ENCODE measurements at places on chromosomes 11 and 22. TPM values are rescaled to one million over a fixed set of nuclear protein-coding genes. Genes with fewer than 3 reads are reported as not detected.
A peak's percentile ranks its signal among the peaks of the same experiment; 100 is the strongest.

DNA sequence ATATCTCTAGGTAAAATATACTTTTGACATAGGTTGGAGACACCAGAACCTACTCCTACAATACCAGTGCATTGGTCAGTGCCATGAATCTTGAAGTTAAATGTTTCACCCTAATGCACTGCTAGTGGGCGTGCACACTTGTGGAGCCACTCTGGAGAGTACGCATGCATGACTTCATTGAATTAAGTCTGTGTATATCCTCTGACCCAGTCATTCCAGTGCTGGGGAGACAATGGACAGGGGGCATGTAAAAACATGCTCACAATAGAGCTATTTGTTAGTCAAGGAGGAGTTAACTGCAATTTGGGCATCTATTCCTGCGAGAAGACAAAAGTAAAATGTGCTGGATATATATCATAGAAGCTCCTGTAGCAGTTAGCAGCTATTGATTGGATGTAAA is 335.4 kb upstream of the NCAM1 start:
- no peak for DNase-seq

- DNase-seq = no peak
These were observed 14.9 kb downstream of the DAGLA start for GRCh38 chr11:61694946-61695706.

DNA sequence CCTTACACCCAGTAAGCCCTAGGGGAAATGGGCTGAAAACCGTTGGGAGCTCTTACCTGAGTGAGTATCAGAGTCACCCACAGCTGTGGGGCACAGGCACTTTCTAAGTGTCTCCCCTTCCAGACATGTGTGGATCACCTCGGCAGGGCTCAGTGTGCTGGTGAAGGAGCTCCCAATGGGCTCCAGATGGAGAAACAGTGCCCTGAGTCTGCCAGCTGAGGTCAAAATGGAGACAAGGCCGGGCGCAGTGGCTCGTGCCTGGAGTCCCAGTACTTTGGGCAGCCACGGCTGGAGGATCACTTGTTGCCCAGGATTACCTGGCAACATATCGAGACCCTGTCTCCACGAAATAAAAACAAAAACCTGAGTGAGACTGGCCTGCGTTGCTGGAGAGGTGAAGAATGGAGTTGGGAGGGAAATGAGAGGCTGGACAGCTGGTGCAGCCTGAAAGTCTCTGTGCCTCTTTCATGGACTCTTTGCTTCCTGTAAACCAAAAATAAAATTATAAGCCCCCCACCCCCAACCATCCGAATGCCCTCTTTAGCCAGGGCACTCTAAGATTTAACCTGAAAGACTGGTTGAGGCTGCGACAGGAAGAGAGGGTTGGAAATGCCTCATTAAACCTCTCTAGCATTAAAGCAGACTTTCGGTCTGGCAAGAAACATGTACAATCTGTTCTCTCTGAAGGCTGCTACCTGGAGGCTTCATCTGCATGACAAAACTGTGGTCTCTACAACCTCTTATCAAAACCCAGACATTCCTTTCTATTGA is 111.8 kb downstream of the SNX19 start:
- DNase-seq = no peak

- DNase-seq = no peak
These were observed 449 bp upstream of the TOM1 start for GRCh38 chr22:35299217-35299672.

GRCh38 chr11:14566331-14567063 is 46.3 kb upstream of the PSMA1 start:
- no peak for DNase-seq

- DNase-seq = peak; percentile 68
These were observed 30.0 kb downstream of the MAPK1 start for GRCh38 chr22:21837248-21837979.

DNA sequence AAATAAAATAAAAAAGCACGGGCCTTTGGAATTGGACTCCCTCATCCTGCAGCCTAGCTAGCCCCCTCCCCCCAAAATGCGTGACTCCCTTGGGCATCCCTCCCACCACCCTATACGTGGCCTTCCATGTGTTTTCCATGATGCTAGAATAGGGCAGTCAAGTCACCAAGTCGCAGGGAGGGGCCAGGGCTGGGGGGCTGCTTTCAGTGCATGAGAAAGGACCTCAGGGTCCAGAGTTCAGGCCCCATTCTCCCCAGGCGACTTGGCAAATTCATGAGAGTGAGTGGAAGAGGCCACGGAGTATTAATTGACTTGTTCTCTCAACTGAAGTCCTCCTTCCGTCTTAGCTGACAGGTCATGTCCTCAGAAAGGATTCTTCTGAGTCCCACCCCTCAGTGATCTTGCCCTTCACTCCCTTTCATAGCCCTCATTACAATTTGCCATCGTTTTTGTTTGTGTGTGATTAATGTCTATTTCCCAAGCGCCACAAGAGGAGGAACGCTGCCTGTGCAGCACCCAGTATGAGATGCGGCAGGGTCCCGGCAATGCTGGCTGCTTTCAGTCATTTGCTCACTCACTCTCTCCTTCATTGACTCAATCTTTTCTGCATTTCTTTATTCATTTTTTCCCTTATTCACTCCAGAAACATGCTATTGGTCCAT is 17.4 kb downstream of the LRRC32 start:
- no peak for DNase-seq

- DNase-seq = no peak
These were observed 47.7 kb downstream of the PDE2A start for GRCh38 chr11:72626414-72626936.

GRCh38 chr11:93537767-93538261 is 5.4 kb downstream of the SMCO4 start:
- DNase-seq = no peak

- DNase-seq = no peak
These were observed 15.2 kb downstream of the E2F8 start for GRCh38 chr11:19225581-19225980.

GRCh38 chr22:38238519-38239071 is 34.2 kb downstream of the TMEM184B start:
- DNase-seq = peak; percentile 66

DNA sequence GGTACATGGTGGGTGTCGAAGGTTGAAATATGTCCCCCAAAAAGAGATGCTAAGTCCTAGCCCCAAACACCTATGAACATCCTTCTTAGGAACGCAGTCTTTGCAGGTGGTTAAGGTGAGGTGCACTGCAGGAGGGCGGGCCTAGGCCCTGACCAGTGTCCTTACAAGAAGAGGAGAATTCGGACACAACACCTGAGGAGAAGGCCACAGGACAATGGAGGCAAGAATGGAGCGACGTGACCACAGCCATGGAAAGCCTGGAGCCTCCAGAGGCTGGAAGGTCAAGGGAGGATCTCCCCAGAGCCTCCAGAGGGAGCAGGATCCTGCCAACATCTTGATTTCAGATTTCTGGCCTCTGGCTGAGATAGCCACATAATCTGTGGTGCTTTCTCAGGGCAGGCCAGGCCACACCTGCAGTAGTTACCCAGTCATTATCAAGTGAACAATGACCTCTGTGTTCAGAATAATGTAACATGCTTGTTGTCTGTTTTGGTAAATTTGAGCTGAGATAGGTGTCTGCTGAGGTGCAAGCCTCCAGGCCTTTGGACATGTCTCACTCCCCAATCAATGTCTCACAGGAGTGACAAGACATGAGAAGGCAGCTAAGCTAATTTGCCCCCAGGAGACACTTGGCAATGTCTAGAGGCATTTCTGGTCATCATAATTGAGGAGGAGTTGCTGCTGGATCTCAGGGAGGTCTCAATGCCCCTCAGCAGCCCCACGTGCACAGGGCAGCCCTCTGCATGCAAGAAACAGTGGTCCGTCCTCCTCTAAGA is 498.9 kb downstream of the BRD1 start:
- no peak for DNase-seq

GRCh38 chr22:38180841-38181452 is 683 bp downstream of the PLA2G6 start:
- DNase-seq = no peak

GRCh38 chr11:849104-849824 is 6.6 kb downstream of the TSPAN4 start:
- no peak for DNase-seq

DNA sequence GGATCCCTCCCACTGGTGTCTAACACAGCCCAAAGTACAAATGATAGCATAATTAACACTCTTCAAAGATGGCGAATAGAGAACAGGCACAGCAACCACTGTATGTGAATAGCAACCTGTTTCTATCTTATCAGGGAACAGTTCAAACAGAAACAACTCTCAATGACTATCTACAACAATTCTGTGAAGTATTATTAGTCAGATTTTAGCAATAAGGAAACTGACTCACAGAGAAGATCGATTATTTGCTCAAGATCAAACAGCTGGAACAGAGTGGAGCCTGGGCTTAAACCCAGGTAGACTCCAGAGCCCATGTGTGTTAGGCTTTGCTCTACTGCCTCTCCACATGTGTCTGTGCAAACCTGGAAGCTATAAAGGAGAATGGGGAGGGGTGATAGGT is 88.7 kb downstream of the C11orf58 start:
- DNase-seq = no peak

DNA sequence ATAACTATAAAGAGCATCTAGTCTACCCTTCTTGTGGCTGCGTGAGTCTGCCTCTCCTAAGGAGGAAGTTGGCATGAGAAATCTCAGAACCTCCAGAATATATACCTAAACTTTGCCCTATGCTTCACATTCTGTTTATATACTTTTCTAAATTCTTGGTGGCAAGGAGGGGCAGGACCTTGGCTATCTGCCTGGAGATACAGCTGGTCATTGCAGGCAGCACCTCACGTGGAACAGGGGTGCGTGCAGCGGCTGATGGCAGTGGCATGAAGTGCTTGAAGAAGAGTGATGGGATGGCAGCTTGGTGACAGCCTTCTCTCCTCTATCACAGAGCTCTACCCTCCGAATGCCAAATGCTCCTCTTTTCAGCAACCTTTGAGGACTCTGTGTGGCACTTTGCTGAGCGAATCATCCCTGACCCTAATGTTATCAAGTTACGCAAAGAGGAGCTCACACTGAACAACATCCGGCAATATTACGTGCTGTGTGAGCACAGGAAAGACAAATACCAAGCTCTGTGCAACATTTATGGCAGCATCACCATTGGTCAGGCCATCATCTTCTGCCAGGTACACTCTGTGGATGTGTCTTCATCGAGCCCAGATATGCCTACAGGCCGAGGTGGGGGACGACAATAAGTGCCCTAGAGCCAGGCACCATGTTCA is 12.5 kb downstream of the DDX25 start:
- DNase-seq = no peak

DNA sequence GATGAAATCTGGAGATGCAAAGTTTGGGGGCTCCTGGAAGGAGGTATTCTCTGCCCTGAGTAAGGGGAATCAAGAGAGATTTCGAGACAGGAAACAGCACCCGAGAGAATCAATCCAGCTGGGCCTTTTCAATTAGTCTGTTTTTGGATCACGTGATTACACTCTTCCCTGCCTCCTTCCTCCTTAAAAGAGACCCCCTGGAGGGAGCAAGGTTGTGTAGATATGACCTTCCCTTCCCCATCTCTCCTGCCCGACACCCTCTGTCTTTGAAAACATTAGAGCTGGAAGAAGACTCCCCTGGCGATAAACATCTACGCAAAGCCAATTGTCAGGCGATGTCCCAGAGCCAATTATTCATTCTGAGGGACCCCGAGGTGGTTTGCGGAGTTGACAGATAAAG is 407.9 kb downstream of the MIAT start:
- no peak for DNase-seq

GRCh38 chr11:120858740-120859139 is 165.2 kb upstream of the TBCEL start:
- no peak for DNase-seq

DNA sequence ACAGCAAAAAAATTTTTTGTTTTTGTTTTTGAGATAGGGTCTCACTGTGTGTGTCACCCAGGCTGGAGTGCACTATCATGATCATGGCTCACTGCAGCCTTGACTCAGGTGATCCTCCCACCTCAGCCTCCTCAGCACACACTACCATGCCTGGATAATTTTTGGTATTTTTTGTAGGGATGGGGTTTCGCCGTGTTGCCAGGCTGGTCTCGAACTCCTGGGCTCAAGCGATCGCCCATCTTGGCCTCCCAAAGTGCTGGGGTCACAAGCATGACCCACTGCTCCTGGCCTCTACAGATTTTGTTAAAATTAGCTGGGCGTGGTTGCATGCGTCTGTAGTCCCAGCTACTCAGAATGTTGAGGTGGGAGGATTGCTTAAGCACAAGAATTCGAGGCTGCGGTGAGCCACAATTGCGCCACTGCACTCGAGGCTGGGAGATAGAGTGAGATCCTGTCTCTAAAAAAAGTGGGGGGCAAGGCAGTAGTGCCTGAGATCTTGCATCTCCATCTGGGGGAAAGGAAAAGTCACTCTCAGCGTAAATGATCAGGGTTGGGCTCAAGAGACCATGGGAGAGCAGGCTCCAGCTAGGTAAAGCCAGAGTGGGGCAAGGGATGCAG is 10.6 kb upstream of the DGKZ start:
- DNase-seq = no peak

DNA sequence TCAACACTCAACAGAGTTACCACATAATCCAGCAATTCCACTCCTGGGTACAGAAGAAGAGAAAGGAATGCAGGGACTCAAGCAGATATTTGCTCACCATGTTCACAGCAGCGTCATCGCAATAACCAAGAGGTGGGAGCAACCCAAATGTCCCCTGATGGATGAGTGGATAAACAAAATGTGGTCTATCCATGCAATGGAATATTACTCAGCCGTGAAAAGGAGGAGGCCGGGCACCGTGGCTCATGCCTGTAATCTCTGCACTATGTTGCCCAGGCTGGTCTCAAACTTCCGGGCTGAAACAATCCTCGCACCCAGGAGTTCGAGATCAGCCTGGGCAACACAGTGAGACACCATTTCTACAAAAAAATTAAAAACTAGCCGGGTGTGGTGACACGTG is 131.7 kb downstream of the CTTN start:
- DNase-seq = no peak

DNA sequence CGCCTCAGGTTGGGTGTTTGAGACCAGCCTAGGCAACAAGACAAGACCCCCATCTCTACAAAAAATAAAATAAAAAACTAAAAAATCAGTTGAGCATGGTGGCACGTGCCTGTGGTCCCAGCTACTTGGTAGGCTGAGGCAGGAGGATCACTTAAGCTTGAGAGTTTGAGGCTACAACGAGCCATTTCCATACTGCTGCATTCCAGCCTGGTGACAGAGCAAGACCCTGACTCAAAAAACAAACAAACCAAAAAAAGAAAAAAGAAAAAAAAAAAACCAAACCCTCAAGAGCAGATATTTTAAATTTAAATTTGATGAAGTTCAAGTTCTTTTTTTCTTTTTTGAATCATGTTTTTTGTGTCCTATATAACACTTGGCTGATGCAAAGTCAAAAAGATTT is 7.2 kb upstream of the CCDC83 start:
- no peak for DNase-seq

DNA sequence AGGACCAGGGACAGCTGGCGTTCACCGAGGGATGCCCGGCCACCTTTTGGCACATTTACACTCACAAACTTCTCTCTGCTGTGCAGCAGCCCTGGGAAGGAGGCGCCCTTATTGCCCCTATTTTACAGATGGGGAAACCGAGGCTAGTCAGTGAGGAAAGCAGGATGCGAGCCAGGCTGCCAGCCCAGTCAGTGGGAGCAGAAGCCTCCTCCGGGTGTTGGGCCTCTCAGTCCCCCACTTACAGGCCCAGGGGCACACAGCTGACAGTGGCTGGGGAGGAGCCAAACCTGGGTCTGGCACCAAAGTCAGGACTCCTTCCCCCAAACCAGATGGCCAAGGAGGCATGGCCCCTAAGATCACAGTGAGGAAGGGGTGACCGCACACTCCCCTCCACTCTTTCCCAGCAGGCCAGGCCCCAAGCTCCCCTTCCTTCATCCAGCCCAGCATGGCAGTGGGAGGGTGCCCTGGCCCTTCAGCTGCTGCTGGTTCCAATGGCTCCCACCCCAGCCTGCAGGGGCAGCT is 121.4 kb upstream of the ANO1 start:
- DNase-seq = no peak

Gene NAALADL1
- not detected for total RNA-seq

Gene CTNND1
- 25.9 TPM for total RNA-seq

Gene NEFH
- not detected for total RNA-seq

Data from MG63 (cell line).